ENCODE measurements at places on chromosomes 6 and 20. TPM values are rescaled to one million over a fixed set of nuclear protein-coding genes. Genes with fewer than 3 reads are reported as not detected.

PRDM13 gene
- total RNA-seq = 1.9 TPM

SSTR4 gene
- total RNA-seq = not detected

RAET1L gene
- not detected for total RNA-seq

KHDC1L gene
- not detected for total RNA-seq

SNPH gene
- 11.1 TPM for total RNA-seq

ZSCAN16 gene
- 4.8 TPM for total RNA-seq

DNA sequence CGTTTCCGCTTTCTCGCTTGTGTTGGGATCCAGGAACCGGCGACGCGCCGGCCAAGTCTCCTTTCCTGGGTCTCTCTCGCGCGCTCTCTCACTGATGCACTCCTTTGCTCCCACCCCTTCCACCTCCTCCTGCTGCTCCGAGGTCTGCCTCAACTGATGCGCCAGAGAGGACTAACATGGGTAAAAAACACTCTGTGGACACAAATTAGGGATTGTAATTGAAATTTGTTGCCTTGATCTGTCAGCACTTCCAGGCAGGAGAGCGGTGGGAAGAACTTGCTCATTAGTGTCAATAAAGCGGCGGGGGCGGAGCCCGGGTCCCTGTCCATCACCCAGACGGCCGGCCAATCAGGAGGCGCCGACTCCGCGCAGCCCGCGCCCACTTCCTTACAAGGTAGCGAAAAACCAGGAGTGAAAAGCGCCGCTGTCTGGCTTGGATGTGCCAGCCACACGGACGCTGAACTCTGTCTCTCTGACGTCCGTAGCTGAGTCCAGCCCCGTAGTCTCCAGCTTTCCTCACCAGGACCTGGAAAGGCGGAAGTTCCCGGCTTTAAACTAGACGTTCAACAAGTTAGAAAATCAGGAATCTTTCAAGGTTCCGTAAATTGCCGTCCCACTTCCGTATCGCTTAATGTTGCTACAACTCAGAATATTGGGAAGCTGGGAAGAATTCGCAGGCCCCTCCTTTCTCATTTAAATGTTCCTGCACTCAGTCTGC, at the start of gene TBX18:
TSS of gene TBX18 (minus strand) at position 267 of the 718 bp plus-strand sequence. CDS start 417 bp downstream, outside the sequence.
- DNase-seq = no peak

GRCh38 chr6:36343109-36343680, 6.5 kb upstream of the BNIP5 start:
- DNase-seq = no peak

GRCh38 chr20:5890773-5891441, 59.4 kb downstream of the TRMT6 start:
- DNase-seq = no peak

GRCh38 chr6:116244284-116244683, 9.6 kb downstream of the TSPYL4 start:
- DNase-seq = no peak

- peak; percentile 90 for DNase-seq
Observed at GRCh38 chr6:56875961-56876360, 78.9 kb upstream of the BEND6 start.

DNA sequence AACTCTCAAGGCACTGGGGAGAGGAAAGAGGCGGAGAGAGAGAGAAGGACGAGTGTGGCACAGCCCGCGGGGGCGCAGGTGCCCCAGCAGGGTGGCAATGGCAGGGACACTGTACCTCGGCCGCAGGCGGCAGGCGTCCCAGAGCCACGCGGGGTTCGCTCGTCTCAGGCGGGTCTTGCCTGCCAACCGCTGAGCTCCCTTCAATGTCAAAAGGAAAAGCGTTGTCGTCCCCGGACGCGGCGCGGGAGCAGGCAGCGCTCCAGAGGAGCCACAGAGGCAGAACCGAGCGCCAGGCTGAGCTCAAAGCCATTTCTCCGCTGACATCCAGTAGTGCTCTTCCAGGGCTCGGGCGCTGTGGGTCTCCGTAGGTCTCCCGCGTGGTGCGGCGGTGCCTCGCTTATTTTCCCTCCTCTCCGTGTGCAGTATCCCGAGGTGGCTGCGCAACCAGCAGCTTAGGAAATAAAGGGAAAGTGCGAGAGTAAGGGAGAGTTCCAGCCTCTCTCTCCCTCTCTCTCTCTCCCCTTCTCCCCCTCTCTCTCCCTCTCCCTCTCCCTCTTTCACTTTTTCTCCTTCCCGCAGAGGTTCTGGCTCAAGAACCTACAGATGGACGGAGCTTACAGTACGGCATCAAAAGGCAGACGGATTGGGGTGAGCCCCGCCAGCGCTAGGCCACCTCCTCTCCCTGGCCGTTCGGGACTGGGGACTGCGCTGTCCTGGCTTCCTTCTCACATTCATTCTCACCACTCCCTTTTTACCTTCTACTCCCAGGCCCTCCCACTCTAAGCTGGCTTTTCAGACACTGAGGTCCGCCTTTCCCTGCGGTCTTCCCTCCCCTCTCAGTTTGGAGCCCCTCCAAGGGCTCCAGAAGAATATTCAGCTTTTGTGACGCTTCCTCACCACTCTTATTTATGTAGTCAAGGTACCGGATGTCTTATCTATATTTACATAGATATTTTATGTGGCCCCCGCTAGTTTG, at the start of gene LAMA4:
TSS of gene LAMA4 (minus strand) at position 727 of the 976 bp plus-strand sequence. CDS start at position 310, 417 bp downstream.
- peak; percentile 18 for DNase-seq

DNA sequence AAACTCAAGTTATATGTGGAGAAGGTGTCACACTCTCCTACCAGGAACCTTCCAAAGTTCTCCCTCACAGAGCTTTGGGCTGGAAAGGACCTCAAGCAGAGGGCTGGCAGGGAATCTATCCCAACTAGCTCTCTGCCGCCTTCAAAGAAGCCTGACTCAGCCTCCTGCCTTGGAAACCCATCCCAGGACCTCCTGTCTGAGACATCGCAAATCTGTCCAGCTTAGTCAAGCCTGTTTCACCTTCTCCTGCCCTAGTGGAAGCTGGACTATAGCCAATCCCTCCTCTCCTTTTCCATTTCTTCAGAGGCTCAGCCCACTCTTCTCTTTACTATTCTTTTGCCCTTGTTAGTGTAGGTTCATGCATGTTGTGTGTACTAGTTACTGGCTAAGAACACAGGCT, 48.2 kb upstream of the FOXP4 start:
- no peak for DNase-seq

- DNase-seq = peak; percentile 91
Observed at GRCh38 chr6:10451828-10452509, 37.1 kb upstream of the TFAP2A start.

- DNase-seq = no peak
Observed at GRCh38 chr20:42099101-42099500, 480.9 kb upstream of the CHD6 start.

GRCh38 chr20:41701588-41702348, 83.6 kb upstream of the CHD6 start:
- DNase-seq = no peak

GRCh38 chr6:35139924-35140638, 1.1 kb downstream of the TCP11 start:
- DNase-seq = peak; percentile 31

- peak; percentile 34 for DNase-seq
Observed at GRCh38 chr20:32359633-32360332, 1.7 kb downstream of the ASXL1 start.

DNA sequence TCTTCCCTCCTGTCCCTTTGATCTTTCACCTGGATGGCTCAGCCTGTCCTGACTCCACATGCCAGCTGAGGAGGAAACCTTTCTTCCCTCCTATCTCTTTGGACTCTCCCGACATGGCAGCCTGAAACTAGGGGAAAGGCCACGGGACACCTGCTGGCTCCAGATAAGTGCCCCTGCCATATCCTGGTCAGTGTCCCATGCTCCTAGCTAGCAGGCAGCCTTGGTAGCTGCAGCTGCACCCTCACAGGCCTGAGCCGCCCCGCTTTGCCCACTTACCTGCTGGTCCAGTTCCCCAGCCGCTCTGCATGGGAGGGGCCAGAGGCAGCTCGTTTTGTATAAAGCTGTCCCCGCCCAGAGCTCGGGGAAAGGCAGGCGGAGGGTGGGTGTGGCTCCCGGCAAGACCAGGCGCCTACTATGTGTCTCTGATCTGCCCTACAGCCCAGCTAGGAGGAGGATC, 7.4 kb upstream of the SLC52A3 start:
- DNase-seq = no peak

DNA sequence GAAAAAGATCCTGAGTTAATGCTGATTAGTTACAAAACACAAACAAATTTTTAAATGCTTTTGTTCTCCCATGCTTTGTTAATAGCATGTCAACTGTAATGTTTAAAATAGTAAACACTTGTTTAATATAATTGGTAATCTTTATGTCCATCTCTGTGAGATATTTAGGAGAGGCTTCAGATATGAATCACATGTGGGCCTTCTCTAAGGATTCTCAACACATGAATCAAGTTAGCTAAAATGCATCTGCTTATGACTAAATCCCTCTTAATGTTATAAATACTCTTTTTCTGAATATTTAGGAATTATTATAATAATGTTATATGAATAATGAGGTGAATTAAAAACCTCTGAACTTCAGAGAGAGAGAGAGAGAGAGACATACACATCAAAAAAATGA, 345.9 kb upstream of the MANEA start:
- DNase-seq = no peak

DNA sequence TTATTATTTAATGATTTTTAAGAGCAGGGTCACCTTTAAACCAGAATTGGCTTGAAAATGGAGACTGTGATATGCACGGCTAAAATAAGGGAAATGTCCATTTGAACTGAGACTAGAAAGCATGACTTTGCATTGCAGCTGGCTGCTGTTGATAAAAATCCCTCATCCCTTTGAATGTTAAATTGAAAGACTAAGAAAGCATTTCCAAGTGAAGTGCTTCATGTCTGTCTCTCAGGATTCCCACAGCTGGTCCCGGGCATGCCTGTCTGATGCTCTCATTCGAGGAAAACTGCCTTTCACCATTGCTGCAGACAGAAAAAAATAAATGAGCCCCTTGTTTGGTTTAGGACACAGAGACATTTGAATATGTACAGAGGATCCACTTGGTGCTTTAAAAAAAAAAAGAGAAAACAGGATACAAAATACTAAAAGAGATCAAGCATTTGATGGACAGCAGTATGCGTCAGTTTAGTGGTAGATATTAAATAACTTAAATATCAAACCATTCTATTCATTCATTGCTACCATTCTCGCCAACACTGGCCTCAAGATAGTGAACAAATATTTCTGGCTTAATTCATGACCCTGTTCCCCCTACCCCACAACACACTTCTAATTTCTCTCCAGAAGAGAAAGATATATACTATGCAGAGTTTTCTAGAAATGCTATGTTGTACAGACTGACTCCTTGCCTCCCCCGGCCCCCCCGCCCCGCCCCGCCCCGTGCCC, 55.0 kb downstream of the TBC1D7 start:
- no peak for DNase-seq

GRCh38 chr6:32941214-32941768, 463 bp upstream of the HLA-DMB start:
- peak; percentile 80 for DNase-seq

- DNase-seq = no peak
Observed at GRCh38 chr6:157838718-157839430, 15.8 kb downstream of the SNX9 start.

DNA sequence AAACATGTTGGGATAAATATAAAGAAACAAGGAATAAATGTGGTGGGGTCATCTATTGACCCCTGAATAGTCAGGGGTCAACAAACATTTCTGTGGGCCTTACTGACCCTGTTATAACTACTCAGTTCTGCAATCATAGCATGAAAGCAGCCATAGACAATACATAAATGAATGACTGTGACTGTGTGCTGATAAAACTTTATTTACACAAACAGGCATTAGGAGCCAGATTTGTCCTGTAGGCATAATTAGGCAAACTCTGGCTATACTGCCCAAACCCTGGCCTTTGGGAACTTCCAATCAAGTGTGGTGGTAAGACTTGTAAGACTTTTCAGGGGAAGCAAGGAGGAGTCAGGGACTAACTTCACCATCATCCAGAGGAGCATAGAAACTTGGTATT, 222.7 kb downstream of the KHDC1L start:
- DNase-seq = no peak
